ENCODE measurements at places on chromosomes 6 and 20. TPM values are rescaled to one million over a fixed set of nuclear protein-coding genes. Genes with fewer than 3 reads are reported as not detected.

DNA sequence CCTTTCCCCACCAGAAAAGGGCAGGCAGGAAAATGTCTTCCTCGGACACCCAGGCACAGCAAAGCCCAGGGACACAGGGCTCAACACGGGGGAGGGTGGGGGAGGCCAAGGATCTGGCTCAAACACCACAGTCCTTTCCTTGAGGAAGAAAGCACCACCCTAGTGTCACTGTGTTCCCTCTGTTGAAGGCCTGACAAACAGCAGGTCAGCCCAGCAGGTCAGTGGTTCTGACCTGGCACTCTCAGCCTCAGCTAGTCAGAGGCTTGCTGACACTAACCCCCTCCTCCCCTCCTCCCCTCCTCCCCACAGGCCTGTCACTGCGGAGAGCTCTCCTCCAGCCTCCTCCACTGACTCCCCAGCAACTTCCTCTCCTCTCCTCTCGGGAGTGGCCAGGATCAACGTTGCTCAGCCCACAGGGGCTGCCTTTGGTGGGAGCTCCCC, 239.6 kb downstream of the LRFN2 start:
- no peak overlapping the region for H3K4me3 ChIP-seq
- DNase-seq, result no peak
- H3K4me1 ChIP-seq, result no peaks in the 10 kb centered on the region
- no peaks in the 10 kb centered on the region for H3K36me3 ChIP-seq
- H3K27ac ChIP-seq, result no peak overlapping the region

DNA sequence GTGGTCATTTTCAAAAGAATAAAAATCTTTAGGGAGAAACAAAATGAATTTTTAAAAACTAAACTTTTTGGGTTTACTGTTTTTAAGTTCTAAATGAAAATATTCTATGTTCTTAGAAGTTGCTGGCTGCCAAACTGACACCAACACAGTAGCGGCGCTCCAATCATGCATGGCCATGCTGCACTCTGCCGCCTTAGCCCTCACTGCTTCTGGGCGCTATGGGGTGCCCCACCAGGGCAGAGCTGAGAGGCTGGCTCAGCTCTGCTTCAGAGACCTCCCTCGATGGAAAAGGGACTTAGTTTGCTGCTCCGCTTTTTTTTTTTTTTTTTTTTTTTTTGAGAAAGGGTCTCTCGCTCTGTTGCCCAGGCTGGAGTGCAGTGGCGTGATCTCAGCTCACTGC, 20.9 kb downstream of the EZR start:
- DNase-seq, result no peak
- H3K27ac ChIP-seq, result peak overlapping the region; percentile 77
- no peaks in the 10 kb centered on the region for H3K27me3 ChIP-seq
- H3K4me3 ChIP-seq, result no peak overlapping the region
- no peaks in the 10 kb centered on the region for H3K36me3 ChIP-seq

DNA sequence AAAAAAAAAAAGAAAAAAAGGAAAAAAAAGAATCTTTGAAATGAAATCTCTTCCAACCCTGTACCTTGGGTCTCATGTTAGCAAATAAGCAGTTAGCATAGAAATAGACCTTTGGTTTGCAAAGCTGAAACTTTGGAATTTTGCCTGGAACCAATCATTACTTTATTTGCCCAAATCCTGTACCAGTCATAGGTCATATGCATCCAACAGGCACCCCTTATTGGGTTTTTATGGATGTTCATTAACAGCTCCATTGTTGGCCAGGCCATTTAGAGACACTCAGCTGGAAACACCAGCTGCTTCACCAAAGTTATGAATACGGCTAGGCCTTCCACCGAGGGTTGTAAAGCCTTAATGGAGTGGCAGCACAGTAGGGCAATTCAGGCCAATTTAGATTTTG, 53.0 kb downstream of the ALDH8A1 start:
- H3K4me1 ChIP-seq, result no peaks in the 10 kb centered on the region
- DNase-seq, result no peak
- H3K4me3 ChIP-seq, result no peak overlapping the region
- no peaks in the 10 kb centered on the region for H3K27me3 ChIP-seq
- no peak overlapping the region for H3K27ac ChIP-seq

The LY6G6D gene
- total RNA-seq, result not detected

GRCh38 chr20:46720019-46720418, 10.6 kb downstream of the SLC2A10 start:
- no peak overlapping the region for H3K4me3 ChIP-seq
- H3K27ac ChIP-seq, result no peak overlapping the region
- DNase-seq, result no peak

GRCh38 chr6:89359561-89359960, 7.0 kb upstream of the UBE2J1 start:
- no peaks in the 10 kb centered on the region for H3K36me3 ChIP-seq
- H3K27me3 ChIP-seq, result no peaks in the 10 kb centered on the region
- peaks cover 3% of the 10 kb centered on the region for H3K4me1 ChIP-seq
- no peak overlapping the region for H3K27ac ChIP-seq

- H3K4me1 ChIP-seq, result no peaks in the 10 kb centered on the region
- no peaks in the 10 kb centered on the region for H3K27me3 ChIP-seq
- H3K36me3 ChIP-seq, result no peaks in the 10 kb centered on the region
- DNase-seq, result no peak
Observed at GRCh38 chr6:20069021-20069522, 143.2 kb downstream of the MBOAT1 start.

GRCh38 chr20:13744352-13744751, 40.4 kb downstream of the ESF1 start:
- peaks cover 30% of the 10 kb centered on the region for H3K36me3 ChIP-seq
- H3K4me1 ChIP-seq, result no peaks in the 10 kb centered on the region
- H3K4me3 ChIP-seq, result no peak overlapping the region
- no peaks in the 10 kb centered on the region for H3K27me3 ChIP-seq
- H3K27ac ChIP-seq, result no peak overlapping the region

The NEURL2 gene
- 7.4 TPM for total RNA-seq

GRCh38 chr6:36674942-36675341, 3.6 kb upstream of the CDKN1A start:
- no peak overlapping the region for H3K27ac ChIP-seq
- peaks cover 4% of the 10 kb centered on the region for H3K4me1 ChIP-seq
- no peaks in the 10 kb centered on the region for H3K36me3 ChIP-seq
- H3K4me3 ChIP-seq, result no peak overlapping the region
- H3K27me3 ChIP-seq, result no peaks in the 10 kb centered on the region

GRCh38 chr20:63155266-63156165, 60.4 kb downstream of the YTHDF1 start:
- peak; percentile 17 for DNase-seq
- no peak overlapping the region for H3K27ac ChIP-seq
- H3K27me3 ChIP-seq, result peaks cover 4% of the 10 kb centered on the region
- no peaks in the 10 kb centered on the region for H3K36me3 ChIP-seq

The GLP1R gene
- total RNA-seq, result 1.1 TPM

The PPIL1 gene
- 60.8 TPM for total RNA-seq

The TRAM2 gene
- 13.3 TPM for total RNA-seq

Measured in heart left ventricle (tissue), 16 donors.